Common myeloid progenitor, CD34-positive (primary cell): ENCODE measurements at places on chromosomes 5 and 9.

DNA sequence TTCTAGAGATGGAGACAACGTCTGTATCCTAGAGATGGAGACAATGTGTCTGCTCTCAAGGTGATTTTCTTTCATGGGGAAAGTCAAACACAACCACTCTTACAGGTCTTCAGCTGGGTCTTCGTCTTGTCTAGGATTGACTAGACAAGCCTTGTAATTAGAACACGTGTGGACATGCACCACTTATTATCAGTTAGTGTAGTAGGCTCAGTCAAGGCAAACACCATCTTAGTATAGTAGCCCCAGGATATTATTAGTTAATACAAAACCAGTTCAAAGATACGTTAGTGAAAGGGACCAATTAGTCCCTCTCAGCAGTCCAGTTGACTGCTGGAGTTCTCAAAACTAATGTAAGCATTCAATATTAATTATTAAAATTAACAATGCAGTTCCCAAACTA, 15.1 kb upstream of the CCL28 start:
- no peak for DNase-seq

DNA sequence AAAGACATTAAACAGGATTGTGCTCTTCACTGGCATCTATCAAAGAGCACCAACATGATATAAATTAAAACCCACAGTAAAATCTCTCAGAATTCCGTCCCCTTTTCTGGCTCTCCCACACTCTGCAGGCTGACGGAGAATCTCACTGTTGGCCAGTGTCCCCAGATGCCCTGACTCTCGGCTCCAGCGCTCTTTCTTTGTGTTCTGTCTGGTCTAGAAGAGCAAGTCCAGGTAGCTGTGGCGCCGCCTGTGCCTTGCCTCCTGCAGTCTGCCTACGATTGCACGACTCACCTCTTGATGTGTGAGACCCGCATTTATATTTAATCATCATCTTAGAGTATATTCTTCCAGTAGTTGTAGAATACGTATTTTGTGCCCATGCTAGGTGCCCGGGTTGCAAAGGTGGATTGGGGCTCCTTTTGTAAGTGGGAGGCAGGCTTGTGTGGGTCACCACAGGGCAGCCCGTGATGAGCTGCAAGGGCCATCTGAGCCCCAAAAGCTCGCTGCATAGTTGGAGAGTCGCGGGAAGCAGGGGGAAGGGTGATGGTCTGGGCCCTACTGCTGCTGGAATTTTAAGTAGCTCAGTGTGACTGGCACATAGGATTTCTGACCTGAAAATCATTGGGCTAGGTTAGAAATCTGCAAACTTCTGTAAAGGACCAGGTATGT, 55.6 kb downstream of the EHMT1 start:
- DNase-seq: no peak

DNA sequence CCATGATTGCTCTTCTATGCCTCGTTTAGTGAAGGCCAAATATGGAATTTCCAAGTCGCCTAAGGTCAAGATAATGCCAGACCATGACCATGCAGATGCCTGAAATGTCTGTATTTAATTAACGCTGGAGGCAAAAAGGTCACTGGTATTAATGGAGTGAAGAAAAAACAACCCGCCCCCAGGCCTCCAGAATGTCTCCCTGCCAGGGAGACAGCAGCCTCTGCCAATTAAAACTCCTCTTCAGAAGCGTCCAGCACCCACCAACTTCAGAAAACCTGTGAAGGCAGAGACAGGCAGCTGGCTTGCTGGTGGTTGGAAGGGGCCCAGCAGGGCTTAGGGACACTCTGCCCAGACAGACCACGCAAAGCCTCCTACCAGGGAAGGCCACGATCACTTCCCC, 94.4 kb downstream of the VAV2 start:
- DNase-seq: no peak

DNA sequence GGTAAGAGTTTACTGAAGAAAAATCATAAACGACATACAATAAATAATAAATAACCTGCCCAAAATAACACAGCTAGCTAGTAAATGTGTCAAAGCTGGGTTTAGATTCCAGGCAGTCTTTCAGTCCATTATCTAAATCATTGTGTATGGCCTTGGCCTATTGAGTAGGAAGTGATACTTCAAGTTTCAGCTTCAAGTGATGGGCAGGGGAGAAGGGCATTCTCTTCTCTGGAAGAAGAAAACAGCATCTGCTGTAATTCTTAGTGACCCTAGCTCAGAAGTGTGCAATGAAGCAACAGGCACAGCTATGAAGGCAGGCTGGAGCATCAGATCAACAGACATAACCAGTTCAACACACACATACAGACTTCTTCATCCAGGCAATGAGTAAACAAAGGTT, 42.5 kb downstream of the FNIP1 start:
- no peak for DNase-seq

DNA sequence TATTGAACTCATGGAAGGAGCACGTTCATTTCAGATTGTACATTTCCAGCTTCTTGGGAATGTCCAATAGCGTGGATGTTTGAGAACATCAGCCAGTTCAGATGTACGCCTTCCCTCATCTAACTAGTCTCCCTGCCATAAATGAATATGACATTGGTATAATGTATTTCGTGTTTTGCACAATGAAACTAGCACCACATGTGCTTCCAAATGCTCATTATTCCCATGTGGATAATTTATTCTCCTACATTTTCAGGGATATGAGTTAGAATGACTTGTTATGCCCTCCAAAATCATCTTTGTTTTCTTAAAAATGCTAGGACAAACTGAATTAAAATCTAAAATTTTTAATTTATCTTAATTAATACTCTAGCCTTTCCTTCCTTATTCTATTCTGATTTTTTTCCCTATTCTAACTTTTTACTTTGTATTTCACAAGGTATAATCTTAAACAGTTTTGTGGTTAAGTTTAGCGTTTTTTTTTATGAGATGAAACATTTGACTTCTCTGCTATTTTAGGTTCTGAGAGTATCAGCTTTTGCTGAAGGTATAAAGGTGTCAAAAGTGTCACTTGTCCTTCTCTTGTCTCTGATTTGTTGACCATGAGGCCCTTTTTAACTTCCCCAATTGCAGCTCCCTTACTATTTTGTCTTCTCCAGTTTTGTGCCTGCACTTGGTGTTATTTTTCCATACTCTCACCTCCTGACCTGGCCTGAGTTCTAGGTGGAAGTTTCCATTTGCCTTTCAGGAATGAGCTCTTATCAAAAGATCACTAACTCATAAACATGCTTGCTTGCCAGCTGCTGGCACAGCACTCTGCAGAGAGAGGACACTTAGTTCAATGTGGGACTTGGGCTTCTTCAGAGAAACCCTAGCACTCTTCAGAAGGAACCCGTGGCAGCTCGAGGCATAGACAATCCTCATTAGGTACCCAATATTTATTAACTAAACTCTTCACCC, 106.8 kb downstream of the FRMD3 start:
- no peak for DNase-seq

GRCh38 chr9:73135394-73135793, 16.3 kb upstream of the ANXA1 start:
- DNase-seq: no peak

DNA sequence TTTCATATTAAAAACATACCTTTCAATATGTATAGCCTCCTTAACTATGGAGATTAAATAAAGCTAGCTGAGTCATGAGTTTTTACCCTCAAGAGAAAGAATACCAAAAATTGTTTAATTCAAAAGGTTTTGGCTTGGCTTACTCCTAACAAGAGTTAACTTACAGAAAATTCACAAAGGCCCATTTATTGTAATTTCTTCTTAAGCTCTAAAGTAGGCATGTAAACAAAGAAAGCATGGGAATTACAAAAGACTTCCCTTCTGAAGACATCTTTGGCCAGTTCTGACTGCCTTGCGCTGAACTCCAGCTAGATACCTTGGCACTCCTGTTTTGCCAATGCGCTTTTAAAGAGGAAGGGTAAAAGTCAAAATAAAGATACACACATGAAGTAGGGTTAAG, 28.2 kb downstream of the PUM3 start:
- no peak for DNase-seq

GRCh38 chr9:37220971-37221370, 100.6 kb downstream of the ZCCHC7 start:
- no peak for DNase-seq

DNA sequence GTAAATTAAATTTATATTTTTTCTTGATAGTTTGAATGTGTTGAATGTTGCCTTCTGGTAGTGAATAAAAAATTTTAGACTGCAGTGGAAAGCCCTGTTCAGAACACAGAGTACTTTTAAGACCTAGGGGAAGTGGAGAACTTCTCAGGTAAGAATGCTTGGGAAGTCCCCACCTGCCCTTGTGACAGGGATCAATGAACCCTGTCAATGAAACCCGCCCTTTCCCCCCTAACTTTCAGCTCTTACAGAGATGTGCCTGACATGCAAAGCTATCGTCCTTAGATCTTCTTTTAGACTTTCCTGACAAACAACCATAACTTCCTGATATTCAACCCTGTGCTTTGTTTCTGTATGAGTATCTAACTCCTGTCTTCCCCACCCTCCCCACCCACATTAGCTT, 562.7 kb downstream of the TLE4 start:
- DNase-seq: peak; percentile 27

DNA sequence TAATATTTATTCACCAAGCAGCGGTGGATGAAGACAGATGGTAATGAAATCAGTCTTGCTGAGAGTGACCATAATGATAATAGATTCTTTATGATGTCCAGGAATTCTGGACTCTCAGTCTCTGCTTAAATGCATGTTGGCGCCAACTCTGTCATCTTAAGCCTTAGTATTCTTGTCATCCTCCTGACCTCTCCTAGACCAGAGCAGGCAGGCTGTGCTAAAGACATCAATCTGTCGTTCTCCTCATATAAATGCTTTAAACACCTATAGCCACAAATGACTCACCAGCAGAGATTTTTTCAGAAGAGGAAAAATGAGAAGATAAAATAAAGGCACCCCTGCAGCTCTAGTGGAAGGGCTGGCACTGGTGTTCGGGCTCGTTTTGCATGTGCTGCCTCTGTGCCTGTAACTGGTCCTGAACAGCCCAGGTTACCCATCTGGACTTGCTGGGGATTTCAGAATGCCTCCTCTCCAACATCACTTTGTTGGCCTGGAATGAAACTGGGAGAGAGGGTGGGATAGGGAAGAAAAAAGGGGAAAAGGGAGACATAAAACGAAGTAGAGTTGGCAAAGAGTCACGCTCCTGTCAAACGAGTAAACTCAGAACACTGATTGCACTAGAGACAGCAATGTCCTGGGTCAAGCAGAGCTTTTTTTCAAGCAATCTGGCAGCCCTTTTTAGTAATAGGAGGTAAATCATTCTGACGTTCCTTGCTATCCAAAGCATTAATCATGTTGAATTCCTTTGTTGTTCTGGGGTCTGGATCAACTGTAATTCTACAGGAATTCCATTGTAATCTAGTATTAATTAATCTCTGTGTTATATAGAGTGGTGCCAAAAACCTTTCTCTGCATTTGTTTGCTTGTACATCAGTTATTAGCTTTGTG, 195.5 kb upstream of the CLINT1 start:
- DNase-seq: no peak

- DNase-seq: no peak
These were observed 98.9 kb downstream of the USP20 start for GRCh38 chr9:129934041-129934591.

DNA sequence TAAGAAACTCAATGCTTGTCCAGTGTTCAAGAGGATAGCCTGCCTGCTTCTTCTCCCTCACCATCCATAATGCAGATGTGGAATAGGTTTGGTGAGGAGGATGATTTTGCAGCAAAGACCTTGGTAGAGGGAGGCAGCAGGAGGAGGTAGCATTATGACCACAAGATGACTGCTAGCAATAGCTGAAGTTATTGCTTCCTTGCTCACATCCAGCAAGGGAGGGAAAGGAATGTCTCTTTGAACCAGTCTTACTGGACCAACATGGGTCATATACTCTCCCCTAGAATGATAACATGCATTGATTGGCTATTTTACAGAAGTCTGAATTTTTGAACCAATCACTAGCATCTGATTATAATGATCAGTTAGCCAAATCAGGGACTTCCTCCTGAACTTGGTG, 607.6 kb downstream of the EBF1 start:
- DNase-seq: no peak

DNA sequence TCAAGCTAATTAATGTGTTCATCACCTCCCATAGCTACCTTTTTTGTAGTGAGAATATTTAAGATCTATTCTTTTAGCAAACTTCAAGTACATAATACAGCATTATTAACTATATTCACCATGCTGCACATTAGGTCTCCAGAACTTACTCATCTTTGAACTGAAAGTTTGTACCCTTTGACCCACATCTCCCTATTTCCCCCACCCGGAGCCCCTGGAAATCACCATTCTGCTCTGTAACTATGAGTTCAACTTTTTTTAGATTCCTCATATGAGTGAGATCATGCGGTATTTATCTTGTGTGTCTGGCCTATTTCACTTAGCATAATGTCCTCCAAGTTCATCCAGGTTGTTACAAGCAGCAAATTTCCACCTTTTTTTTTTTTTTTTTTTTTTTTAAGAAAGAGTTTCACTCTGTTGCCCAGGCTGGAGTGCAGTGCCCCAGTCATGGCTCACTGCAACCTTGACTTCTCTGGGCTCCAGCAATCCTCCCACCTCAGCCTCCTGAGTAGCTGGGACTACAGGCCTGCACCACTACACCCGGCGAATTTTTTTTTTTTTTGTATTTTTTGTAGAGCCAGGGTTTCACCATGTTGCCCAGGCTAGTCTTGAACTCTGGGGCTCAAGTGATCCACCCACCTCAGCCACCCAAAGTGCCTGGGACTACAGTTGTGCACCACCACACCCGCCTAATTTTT, 100.4 kb upstream of the SAP30L start:
- no peak for DNase-seq

- peak; percentile 14 for DNase-seq
These were observed 4.8 kb upstream of the ACOT12 start for GRCh38 chr5:81398741-81399140.

DNA sequence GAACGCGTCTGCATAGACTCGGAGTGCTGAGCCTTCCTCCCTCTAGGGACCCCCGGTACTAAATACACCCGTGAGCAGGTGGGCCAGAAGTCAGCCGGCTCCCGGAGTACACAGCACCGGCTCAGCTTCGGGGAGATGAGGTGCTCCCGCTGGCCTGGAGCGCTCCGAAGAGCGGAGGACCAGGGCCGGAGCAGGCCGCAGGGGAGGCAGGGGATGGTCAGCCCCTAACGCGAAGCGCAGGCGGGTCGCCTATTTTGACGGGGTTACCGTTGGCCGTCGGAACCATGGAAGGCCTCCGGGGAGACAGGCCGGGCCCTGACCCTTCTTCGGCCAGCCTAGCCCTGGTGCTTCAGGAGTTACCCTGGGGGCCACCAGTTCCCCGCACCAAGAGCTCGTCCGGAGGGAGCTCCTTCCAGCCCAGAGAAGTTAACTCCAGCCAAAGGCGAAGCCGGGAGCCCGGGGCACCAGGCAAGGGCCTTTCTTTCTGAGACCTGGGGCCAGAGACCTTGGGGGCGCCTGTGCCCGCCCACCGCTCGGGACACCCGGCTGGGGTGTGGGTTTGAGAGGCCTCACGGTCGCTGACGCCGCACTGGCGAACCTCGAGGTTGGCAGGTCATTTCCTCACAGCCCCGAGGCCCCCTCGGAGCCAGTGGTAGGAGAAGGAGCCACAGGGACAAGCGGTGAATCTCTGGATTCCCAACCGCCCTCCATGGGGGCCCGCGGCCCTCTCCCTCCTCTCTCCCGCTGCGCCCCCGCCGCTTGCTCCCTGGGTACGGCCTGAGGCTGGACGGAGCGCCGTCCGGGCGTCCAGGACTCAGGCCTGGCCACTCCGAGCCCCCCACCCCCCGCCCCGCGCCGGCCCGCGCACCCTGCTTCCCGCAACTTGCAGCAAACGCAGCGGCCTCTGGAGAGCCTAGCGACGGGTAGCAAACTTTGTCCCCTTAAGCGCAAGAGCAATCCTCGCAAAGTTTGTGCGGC, 3.4 kb upstream of the IRX4 start:
- no peak for DNase-seq
